ELF-1 (cell line): ENCODE measurements at places on chromosomes 1 and 21.

DNA sequence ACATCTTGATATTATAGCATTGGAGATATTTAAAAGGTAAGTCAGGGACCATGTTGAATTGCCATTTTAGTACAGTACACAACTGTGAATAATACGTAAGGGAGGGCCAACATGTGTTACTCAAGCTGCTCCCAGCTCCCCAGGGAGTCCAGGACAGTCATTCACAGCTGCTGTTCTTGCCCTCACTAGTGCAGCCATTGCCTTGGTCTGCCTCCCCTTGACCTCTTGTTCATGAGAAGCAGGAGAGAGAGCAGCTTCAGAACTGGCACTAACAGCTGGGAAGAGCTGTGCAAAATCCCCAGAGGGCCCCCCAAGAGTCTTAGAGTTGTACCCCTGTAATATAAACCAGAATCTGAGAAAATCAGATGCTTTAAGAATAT, 16.4 kb downstream of the TCEANC2 start:
- DNase-seq, result no peak

- peak; percentile 71 for DNase-seq
These were observed 20.1 kb upstream of the COL16A1 start for GRCh38 chr1:31723828-31724359.

GRCh38 chr1:155075535-155075934, 3.1 kb upstream of the EFNA3 start:
- no peak for DNase-seq

DNA sequence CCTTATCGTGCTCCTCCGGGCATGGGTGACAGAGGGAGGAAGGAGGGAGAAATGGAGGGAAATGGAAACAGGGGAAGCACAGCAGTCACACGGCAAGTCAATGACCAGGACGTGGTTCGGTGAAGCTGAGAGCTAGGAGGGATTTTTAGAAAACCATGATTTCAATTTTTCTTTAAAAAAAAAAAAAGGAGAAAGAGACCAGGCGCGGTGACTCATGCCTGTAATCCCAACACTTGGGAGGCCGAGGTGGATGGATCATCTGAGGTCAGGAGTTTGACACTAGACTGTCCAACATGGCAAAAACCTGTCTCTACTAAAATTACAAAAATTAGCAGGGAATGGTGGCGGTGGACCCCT, 776 bp upstream of the TNFRSF9 start:
- no peak for DNase-seq

- peak; percentile 54 for DNase-seq
These were observed 84.7 kb downstream of the PDE9A start for GRCh38 chr21:42737951-42738590.

- no peak for DNase-seq
These were observed 110.2 kb downstream of the PSMG1 start for GRCh38 chr21:39073063-39073462.

GRCh38 chr1:224851210-224851847, 78.1 kb upstream of the DNAH14 start:
- peak; percentile 74 for DNase-seq

DNA sequence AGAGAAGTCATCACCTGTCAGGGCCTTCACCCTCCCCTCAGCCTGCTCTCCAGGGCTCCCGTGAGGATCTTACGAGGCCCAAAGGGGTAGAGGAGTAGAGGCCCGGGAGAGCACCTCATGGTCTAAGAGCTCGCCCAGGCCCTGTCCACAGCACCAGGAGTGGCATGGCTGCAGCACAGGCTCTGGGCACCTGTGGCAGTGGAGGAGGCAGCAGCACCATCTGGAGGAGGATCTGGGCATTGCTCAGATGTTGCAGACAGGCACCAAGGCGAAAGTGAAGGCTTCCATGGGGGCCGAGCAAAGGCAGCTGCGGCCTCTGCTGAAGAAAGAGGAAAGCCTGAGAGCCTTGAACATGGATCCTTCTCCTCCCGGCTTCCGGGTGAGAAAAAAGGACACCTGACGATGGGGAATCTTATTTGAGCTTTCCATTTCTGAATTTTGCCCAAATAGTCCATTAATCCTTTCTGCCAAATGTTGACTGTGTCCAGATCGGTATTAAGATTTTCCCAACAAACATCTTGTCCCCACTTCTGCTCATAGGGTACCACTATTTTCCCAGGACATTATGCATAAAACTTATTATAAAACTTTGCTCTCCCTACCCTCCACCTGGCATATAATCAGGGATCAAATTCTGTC, 604.7 kb downstream of the PTPRC start:
- DNase-seq, result peak; percentile 82

DNA sequence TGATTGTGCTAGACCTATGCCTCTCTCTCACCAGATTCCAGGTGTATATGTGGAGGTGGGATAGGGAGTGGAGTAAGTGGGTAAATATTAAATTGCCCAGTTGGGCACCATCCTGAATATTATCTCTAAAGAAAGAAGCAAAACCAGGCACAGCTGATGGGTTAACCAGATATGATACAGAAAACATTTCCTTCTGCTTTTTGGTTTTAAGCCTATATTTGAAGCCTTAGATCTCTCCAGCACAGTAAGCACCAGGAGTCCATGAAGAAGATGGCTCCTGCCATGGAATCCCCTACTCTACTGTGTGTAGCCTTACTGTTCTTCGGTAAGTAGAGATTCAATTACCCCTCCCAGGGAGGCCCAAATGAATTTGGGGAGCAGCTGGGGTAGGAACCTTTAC, at the start of gene FCER1A:
FCER1A (plus strand) TSS at position 242 of the 400 bp plus-strand sequence; CDS start at position 271, 29 bp downstream.
- DNase-seq, result no peak

- DNase-seq, result no peak
These were observed 65.6 kb upstream of the USP24 start for GRCh38 chr1:55280731-55281130.

DNA sequence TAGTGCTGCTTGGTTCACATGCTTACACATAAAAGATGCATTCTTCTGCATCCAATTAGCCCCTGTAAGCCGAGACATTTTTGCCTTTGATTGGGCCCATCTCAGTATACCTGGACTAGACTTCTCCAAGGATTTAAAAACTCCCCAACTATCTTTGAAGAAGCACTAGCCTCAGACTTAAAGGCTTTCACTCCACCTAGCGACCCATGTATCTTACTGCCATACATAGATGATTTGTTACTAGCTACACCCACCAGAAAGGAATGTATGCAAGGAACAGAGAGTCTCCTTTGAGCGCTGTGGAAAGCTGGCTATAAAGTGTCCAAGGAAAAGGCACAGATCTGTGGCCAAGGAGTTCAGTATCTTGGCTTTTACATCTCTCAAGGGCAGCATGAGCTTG, 91.7 kb downstream of the LIPI start:
- DNase-seq, result no peak

DNA sequence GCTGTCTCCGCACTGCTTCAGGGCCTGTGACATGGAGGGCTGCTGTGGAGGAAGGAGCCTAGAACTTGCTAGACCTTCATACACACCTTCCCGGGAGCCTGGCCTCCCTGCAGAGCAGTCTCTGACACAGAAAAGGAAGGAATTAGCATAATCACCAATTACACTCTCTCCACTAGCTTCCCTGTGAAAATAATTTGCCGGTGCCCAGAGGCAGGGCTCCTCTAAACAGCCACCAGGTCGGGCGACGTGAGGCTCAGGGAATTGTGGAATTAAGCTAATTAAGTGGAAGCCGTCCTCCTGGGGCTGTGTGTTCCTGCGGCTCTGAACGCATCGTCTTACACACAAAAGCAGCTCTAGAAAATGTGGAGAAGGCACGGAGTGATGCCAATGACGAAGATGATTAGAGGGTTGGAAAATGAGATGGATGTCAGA, 82.6 kb downstream of the NENF start:
- DNase-seq, result peak; percentile 87

DNA sequence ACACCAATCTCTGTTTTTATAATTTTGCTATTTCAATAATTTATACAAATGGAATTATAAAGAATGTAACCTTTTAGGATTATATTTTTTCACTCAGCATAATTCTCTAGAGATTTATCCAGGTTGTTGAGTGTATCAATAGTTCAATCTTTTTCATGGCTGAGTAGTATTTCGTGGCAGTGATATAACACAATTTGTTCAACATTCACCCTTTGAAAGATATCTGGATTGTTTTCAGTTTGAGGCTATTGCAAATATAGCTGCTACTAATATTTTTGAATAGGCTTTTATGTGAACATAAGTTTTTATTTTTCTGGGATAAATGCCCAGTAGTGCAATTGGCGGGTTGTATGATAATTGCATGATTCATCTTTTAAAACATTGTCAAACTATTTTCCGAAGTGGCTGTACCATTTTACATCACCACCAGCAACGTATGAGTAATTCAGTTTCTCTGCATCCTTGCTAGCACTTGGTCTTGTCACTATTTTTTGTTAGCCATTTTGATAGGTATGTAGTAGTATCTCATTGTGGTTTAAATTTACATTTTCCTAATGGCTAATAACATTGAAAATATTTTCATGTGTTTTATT, 55.6 kb upstream of the ABCD3 start:
- no peak for DNase-seq

DNA sequence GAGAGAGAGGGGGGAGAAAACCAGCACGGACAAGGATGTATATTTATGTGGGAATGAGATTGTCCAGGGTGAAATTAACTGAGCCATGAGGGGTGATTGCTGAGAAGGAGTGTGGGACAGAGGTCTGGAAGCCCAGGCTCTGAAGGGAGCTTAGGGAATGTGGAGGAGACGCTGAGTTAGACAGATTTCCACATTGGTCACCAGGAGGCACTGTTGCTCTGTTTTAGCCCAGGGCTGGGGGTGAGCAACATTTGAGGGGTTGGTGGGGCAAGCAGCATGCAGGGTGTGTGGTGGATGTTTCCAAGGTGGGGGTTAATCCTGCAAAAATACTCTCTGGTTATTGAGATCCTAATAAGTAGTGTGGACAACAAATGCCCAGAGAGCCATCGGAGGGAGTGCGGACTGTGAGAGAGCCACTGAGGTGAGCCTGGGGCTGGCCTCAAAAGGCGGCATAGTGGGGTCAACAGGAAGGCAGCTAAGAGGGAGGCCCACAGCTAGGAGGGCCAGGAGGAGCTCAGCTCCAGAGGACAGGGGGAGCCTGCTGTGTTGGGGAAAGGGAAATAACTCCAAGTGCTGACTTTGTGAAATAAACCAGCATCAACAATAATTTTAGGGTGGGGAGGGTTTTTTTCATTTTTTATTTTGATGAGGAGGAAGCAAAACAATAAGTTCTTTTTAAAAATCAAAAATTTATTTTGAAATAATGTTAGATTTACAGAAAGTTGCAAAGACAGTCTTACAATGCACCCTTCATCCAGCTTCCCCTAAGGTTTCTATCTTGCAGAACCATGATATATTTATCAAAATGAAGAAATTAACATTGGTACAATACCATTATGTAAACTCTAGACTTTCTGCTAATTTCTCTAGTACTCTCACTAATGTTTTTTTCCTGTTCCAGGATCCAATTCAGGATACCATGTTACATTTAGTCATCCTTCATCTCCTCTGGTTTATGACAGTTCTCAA, 82.8 kb upstream of the CD34 start:
- DNase-seq, result peak; percentile 47

DNA sequence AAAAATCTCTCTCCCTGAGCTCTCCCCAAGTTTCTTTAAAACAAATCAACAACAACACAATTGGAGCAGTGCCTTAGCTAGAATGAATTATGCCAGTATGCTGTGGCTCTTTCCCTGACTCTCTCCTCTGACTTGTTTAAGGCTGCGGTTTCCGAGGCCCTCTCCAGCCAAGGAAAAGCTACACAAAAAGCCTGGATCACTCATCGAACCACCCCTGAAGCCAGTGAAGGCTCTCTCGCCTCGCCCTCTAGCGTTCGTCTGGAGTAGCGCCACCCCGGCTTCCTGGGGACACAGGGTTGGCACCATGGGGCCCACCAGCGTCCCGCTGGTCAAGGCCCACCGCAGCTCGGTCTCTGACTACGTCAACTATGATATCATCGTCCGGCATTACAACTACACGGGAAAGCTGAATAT, 1.9 kb downstream of the S1PR1 start:
- DNase-seq, result peak; percentile 90

DNA sequence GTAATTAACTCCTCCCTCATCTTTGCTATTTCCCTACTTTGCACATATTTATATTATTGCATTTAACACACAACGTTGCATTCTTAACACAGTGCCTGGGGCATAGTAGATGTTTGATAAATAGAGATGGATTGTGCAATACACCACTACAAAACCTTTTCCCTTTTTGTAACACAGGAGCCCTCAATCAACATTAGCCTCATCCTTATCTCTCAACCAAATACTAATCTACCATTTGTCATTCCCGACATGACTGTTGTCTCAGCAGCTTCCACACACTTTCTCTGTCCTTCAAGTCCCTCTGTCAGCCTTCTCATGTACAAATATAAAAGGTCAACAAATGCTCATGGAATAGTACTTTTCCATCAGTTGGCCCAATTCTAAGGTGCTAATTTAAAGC, 78.9 kb upstream of the KCNK2 start:
- DNase-seq, result no peak

- no peak for DNase-seq
These were observed 38.9 kb downstream of the PATJ start for GRCh38 chr1:61781151-61781550.

GRCh38 chr1:101165954-101166353, 70.9 kb upstream of the S1PR1 start:
- no peak for DNase-seq
